ENCODE measurements at places on chromosomes 16 and 17.

GRCh38 chr17:28954886-28955285 is 3.6 kb upstream of the PHF12 start:
- no peak for DNase-seq

GRCh38 chr17:4365628-4366326 is 698 bp downstream of the UBE2G1 start:
- DNase-seq = peak; percentile 46

GRCh38 chr16:35862242-35862641 is 2402.8 kb downstream of the TP53TG3F start:
- DNase-seq = no peak

DNA sequence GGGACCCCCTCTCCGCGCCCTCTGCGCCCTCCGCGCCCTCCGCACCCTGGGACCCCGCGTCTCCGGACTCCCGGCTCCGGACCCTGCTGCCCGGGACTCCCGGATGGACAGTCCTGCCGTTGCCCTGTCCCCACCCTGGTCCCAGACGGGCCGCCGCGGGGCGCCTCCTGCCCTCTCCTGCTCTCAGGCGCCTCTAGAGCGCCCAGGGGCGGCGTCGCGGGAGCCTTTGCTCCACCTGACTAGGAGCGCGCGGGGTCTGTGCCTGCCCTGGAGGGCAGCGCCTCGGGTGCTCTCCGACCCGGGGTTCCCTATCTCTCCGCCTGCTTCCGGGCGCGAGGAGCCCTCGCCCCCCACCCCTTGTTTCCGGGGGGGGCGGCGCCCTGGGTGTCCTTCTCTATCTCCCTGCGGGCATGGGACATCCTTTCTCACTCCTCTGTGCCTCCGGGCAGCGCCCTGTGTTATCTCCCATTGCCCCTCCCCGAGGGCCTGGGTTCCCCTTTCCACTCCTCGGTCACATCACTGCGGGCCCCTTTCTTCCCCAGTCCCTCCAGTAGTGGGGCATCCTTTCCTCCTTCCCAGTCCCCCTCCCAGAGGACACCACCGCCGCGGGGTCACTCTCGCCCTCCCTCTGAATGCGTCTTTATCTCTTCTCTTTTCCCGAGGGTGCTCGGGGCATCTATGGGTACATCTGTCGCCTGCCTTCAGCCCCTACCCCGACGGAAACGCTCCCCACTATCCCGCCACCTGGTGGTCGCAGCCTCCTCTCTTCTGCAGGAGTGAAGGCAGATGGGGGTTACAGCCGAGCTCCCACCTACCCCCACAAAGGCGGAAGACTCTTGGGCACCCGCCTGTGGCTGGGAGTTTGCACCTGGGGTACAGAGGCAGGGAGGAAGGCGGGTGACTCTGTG is 875 bp downstream of the PRKCB start:
- peak; percentile 33 for DNase-seq

- DNase-seq = no peak
Observed at GRCh38 chr16:66841366-66841765, 2.8 kb upstream of the CA7 start.

DNA sequence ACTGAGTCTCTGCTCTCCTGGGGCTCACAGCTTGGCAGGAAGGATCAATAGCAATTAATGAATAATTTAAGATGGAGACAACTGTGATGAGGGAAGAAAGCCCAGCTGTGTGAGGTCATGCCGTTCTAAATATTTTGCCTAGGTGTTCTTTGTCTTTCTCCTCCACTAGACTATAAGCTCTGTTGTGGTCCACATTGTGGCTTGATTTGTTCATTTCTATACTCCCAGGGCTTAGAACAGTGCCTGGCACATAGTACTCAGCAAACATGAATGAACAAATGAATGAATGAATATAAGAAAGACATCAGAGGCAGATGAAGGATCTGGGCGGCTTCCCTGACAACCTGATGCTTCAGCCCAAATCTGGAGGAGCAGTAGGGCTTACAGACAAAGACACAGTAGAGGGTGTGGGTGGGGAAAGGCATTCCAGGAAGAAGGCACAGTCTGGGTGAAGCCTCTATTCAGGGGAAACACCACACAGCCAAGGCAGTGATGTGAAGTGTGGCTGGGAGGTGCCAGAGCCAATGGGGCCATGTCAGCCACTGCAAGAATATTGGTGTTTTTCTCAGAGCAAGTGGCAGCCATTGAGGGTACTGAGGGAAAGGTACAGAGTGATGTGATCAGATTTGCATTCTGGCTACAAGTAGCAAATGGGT is 8.3 kb downstream of the CDH13 start:
- no peak for DNase-seq

DNA sequence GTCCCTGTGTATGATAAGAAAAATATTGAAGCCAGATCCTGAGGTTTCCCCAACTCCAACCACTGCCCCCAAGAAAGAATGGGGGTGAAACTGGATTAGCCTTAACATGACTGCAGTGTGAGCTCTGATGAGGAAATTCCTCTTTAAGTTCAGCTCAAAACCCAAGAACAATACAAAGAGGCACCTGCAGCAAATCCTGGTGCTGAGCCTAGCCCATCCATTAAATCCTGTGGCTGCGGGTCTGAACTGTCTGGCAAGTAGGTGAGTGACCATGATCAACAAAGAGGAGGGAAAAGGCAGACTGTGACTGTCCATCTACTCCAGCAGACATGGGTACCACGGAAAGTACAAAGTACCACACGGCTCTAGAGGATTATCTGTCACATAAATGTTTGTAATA is 64.2 kb downstream of the CREBBP start:
- no peak for DNase-seq

DNA sequence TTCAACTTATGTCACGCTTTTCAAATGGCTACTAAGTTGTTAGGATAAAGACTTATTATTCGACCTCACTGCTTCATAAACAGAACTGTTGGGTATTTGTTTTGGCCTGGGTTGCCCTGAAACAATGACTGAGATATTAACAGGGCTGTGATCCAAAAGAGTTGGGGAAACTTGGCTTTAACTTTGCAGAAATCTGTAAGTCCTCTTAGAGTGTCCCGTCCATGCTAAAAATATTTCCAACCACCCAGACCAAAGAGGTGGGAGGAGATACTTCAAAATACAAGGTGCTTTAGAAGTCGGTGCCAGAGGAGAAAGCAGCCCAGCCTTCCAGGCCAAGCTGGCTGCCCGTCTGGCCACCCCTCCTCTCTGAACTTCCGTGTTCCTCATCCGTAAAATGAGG is 16.1 kb upstream of the SPATA32 start:
- DNase-seq = no peak

DNA sequence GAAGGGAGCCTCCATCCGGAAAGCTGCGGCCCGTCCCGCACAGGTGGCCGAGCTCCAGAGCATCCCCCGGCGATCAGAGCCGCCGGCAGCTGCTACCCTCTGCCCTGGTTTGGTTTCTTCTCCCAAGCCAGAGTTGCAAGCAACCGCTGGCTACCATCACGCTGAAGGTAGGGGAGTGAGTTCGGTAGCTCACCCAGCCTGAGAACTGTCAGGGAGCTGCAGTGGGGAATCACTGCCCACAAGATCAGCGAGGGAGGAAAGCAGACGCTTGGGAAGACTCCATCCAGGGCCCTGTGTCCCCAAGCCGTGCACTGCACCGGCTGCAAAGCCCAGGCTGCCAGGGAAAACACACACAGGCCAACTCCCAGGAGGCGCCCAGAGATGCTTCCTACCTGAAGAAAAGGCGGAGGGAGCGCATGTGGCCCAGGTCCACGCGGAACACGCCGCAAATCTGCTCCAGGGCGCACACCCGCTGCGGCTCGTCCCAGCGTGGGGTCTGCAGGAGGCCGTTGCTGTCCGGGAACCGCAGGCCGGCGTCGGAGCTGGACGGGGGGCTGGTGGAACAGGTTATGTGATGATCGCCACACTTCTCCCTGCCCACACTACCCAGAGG is 83.3 kb downstream of the TBC1D16 start:
- DNase-seq = no peak

DNA sequence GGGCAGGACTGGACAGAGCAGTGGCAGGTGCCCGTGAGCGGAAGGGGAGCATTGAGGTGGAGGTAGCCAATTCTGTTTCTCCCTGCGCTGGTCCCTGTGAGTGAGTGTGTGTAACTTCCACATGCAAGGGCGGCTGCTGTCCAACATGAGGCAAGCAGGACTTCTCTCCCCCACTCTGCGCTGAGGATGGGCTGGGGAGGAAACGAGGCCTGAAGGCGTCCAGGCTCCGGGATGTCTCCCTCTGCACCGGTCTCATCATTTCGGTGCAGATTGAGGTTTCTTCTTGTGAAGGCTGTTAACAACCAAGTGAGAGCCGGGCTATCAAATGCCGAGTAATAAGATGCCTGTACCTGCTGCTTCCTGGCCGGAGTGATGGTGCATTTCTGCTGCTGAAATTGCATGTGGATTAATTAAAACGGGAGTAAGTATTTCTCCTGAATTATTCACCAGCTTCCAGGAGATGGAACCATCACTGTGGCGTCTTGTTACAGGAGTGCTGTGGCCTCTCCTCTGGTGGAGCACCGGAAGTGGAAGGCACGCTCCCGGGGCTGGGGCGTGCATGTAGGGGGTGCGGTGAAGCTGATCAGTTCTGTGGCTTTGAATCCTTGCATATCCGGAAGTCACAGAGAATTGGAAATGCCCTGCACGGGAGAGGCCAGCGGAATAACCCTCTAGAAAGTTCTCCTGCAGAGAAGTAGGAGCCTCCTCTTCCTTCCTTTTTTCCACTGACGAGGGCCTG is 41.7 kb upstream of the MGAT5B start:
- DNase-seq = no peak

- peak; percentile 14 for DNase-seq
Observed at GRCh38 chr17:50556803-50557202, 3.7 kb upstream of the CACNA1G start.

DNA sequence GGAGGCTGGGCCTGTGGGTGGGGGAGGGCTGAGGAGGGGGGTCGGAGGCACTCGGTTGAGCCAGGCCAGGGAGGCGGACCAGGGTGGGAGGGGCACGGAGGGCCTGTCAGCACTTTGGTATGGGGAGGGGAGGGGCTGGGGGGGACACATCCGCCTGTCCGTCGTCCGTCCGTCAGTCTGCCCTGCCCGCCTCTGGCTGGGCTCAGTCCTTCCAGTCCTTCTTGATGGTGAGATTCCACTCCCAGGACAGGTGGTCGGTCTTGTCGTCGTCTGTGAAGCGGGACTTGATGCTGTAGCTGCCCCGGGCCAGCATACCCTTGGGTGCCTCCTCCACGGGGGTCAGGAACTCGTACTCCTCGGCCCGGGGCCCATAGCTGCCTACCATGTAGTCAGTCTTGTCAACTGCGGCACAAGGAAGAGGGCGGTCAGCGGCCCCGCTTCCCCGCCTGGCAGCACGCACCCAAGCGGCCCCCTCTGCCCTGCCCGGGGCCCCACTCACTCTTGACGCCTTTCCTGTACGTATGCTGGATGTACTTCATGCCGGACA is 2.4 kb downstream of the ARHGDIA start:
- DNase-seq = no peak

DNA sequence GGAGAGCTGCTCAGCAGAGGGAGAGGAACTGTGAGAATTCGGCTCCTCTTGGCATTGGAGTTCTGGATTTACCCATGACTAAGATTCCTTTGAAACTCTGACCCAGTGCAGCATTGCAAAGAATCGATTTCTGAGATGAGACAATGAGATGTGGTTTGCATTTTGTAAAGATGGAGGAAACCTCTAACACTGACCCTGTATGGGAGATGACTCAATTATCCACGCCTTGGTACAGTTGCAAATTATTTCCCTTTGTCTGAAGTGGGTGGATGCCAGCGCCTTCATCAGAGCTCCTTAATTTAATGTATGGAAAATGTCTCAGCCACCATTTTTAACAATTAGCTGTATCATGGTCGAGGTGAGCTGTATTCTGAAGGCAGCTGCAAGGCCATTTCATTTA is 53.4 kb downstream of the NUP93 start:
- DNase-seq = no peak

GRCh38 chr17:2925011-2925410 is 128.8 kb downstream of the RAP1GAP2 start:
- no peak for DNase-seq

- peak; percentile 34 for DNase-seq
Observed at GRCh38 chr17:2940352-2940751, 123.1 kb downstream of the OR1D5 start.

DNA sequence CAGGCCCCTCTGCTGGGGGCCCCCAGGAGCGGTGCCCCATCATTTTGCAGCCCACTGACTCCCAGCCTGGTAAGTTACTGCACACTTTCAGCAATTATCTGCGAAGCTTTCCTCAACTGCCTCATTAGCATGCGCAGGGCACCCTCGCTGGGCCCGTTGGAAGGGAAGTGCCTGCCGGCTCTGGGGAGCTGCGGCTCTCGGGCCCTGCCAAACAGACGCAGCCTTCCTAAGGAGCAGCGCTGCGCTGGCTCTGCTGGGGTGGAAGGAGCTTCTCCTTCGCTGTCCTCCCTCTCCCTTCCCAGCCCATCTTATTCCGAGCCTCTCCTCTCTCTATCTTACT is 71.0 kb downstream of the RBBP6 start:
- DNase-seq = peak; percentile 16

DNA sequence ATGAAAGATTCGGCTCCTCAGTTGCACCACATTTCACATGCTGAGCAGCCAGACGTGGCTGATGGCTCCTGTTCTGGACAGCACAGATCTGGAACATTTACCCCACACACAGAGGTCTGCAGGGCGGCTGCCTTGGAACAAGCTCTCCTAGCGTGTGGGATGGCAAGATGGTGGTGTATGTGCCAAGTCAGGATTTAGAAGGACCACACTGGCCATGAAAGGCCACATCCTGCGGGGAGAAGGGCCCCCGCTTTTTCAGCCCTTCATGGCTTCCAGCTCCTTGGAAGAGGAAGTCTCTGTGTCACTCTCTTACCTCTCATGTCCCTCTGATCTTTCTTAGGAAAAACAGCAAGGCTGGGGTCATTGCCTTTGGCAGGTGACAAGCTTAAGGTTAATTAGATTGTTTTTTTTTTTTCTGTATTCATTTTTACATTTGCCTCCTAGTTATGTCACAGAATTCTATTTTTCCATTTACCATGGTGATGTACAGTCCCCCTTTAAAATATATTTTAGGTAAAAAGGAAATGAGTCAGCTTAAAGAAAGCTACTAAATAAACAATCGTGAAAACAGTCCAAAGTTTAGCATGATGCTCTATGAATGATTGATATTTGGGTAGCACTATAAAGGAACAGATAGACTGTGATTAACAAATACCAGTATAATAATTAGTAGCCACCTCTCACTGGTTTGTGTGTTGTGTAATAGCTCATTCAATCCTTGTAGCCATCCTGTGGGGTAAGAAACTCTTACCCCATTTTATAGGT is 396.6 kb downstream of the CPPED1 start:
- no peak for DNase-seq

- DNase-seq = no peak
Observed at GRCh38 chr16:88773812-88774291, 11.2 kb downstream of the PIEZO1 start.

DNA sequence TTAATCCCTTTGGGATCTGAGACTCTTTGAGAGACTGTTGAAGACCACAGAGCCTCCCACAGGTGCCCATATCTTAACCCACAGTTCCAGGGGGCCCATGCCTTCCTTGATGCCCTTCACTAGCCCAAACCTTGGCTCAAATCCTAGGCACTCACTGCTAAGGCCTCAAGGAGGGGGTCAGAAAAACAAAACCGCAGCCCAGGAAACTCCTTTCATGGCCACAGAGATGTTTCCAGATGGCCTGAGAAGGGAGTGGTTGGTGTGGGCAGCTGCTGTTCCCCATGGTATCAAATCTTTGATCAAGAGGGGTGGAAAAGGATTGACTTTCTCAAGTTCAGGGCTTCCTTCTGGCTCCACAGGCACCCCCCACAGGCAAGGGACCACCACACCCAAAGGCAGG is 44.7 kb downstream of the CDH1 start:
- DNase-seq = no peak

All from caudate nucleus (tissue), 63 donors.